ENCODE measurements at places on chromosomes 2 and 18. TPM values are rescaled to one million over a fixed set of nuclear protein-coding genes. Genes with fewer than 3 reads are reported as not detected.
A peak's percentile ranks its signal among the peaks of the same experiment; 100 is the strongest.

DNA sequence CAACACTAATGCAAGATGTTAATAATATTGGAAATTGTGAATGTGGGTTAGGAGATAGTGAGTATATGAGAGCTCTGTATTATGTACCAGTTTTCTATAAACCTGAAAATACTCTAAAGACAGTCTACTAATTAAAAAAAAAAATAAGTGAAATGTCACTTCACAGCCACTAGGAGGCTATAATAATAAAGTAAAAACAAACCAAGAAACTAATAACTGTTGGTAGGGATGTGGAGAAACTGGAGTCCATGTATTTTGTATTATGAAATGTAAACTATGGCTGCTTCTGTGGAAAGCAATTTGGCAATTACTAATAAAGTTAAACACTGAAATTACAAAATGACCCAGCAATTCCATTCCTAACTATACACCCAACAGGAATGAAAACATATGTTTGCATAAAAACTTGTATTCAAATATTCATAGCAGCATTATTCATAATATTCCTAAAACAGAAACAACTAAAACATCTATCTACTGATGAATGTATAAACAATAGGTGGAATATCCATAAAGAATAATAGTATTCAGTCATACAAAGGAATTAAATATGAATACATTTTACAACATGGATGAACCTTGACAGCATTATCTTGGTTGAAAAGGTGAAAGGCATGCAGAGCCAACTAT lies 36.2 kb downstream of the CCDC178 start:
- no peak for DNase-seq

DNA sequence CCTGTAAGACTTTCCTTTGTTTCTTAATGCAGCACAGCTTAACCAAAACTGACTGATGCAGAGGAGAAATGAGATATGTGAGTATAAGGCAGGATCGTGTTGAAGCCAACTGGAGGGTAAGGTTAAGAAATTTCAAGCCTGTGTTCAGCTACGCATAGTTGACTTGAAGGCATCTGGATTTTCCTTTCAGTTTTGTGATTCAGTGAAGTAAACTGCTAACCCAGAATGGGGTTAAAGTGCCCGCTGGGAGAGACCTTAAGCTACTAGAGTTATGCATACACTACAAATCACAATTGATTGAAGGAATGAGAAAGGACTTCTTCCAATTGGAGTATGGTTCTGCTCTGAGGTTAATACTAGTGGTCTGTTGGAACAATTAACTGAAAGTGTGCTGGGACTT lies 22.6 kb downstream of the THSD7B start:
- no peak for DNase-seq

DNA sequence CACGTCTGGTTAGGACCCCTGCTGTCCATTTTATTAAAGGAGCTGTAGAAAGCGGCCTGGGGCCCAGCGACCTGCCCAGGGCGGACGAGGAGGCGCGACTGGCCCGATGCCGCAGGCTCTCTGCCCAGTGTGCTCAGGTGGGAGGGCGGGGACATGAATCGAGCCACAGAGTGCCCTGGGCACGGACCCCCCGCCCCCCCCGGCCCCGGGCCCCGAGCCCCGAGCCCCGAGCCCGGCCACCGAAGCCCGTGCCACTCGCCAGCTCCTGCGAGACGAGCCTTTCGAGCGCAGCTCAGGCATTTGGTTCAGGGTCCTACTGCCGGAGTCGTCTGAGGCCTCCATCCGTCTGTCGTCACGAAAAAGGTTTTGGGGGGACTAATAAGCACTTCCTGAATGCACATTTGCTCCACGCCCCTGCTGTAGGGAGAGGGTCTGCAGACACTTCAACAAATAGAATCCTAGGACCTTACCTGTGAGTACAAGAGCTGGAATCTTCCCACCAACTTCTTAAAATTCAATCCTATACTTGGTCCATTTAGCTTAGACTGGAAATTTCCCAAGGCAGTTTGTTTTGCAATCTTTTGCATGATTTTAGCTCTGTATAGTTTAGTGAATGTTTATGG lies 602 bp upstream of the ADAM17 start:
- DNase-seq: no peak

DNA sequence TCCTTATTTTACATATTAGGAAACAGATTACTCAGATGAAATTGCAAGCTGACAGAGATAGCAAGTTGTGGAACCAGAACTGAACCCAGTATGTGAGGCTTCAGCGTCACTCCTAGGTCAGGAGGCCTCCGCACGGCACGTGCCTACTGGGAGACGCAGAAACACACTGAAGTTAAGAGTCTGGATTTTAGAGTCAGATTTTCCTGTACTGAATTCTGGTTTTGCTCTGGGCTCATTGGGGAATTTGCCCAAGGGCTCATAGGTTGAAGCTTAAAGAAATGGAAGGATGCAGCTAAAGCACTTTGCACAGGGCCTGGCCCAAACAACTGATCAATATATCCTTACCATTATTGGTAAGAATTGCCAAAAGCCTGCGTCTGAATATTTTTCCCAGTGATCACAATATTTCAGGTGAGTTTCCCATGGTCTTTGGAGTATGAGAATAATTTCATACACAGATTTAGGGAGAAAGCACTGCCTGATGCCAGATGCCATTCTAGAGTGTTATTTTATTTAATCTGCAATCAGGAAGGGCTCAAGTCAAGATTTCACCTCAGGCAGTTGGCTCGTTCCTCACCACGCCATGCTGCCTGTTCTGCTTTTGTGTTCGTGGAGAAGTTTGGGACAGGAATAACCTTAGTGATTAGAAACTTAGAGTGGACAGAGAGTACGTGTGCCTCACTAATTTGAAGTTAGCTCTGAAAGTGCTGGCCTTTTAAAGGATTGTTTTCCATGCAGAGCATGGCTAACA lies 331.9 kb downstream of the MYCN start:
- DNase-seq: no peak

DNA sequence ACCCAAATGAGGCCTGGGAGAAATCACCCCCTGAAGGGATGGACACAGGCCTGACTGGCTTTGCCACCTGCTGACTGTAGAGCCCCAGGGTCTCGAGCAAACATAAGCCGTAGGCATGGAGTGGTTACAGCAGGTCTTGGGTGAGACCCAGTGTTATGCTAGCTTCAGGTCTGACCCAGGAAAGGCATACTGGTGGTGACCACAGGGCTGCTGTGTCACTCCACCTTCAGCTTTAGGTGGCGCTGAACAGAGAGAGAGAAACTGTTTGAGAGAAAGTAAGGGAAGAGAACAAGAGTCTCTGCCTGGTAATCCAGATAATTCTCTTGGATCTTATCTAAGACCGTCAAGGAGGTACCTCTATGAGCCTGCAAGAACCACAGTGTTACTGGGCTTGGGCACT lies 1544.2 kb upstream of the TMEFF2 start:
- no peak for DNase-seq

- peak; percentile 75 for DNase-seq
Observed at GRCh38 chr2:137173463-137173862, 408.1 kb downstream of the THSD7B start.

GRCh38 chr18:43160509-43160908 lies 45.0 kb upstream of the RIT2 start:
- no peak for DNase-seq

Gene ELP2
- 66.3 TPM for total RNA-seq

Gene RAX
- total RNA-seq: not detected

Gene RAMP1
- 19.5 TPM for total RNA-seq
